Stimulated activated CD4-positive, alpha-beta T cell treated with anti-CD3 and anti-CD28 coated beads, Interleukin-15, amount 100 ng/mL, for 1 hour (primary cell): ENCODE measurements at places on chromosomes 2 and 18.

GRCh38 chr18:10923141-10923540, 226.2 kb downstream of the PIEZO2 start:
- no peak for DNase-seq

- DNase-seq = no peak
Observed at GRCh38 chr2:7241041-7241745, 324.0 kb downstream of the RNF144A start.

GRCh38 chr18:57527556-57528229, 58.8 kb downstream of the FECH start:
- no peak for DNase-seq

- DNase-seq = no peak
Observed at GRCh38 chr18:26286008-26286407, 59.8 kb downstream of the TAF4B start.

GRCh38 chr2:80105015-80105640, 199.4 kb downstream of the LRRTM1 start:
- DNase-seq = no peak

DNA sequence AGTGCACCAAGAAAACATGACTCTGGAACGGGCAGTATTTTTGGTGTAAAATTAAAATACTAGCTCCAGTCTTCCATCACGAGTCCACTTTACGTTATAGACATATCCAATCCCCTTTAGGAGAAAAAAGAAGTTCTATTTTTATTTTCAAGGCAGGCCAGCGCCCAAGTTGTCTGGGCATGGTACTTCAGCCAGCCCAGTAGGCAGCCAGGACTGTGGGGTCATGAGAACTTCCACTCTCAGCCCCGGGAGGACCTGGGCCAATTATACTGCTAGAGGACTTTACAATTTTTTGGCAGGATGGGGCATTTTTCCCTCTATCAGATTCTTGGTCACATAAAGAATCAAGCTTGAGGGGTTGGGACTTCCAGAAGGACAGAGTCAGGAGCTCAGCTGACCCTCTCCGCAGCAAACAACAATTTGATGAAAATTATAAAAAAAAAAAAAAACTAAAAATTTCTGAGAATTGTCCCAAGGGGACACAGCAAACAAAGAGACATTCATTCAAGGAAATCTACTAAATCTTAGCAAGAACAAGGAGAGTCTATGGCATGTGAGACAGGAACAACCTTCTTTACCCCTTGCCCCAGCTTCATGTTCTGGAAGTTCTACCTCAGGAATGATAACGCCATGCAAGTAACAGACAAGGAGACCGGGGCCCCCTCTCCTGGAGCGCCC, 37.3 kb upstream of the B3GNT2 start:
- no peak for DNase-seq

DNA sequence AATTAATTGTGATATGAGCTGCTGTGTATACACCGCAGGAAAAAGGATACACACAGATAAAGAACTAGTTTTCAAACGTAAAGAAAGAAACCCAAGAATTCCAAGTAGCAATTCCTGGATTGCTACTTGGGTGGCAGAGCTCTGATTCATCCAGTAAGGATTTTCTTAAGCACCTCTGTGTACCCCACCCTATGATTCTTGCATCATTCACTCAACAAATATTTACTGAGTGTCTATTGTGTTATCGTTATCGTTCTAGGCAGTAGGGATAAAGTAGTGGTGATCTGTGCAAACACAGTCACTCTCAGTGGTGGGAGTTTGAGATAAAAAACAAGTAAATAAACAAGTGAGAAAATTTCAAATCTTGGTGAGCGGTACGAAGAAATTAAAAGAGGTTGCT, 4.9 kb upstream of the TMEM200C start:
- DNase-seq = no peak

DNA sequence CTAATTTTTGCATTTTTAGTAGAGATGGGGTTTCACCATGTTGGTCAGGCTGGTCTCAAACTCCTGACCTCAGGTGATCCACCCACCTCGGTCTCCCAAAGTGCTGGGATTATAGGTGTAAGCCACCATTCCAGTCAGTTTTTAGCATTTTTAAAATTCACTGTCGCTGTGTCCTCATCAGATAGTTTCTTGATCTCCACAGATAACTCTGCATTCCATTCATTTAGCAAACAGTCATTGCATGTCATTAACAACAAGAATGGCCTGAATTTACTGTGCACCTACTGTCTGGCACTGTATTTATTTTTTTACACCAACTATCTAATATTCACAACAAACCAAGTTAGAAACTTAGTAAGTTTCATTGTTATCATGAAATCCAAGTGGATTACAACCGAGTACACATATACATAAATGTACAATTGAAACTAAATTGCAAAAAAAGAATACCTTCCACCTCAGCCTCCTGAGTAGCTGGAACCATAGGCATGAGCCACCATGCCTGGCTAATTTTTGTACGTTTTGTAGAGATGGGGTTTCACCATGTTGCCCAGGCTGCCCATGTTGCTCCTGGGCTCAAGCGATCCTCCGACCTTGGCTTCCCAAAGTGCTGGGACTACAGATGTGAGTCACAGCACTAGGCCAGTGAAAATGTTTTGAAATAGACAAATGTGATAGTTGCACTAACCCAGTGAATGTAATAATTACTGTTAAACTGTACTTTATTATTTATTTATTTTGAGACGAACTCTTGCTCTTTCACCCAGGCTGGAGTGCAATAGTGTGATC, 4.3 kb downstream of the MCEE start:
- no peak for DNase-seq

- no peak for DNase-seq
Observed at GRCh38 chr2:233358947-233359346, 4.7 kb downstream of the DGKD start.

GRCh38 chr2:37250869-37251740, 19.6 kb downstream of the NDUFAF7 start:
- DNase-seq = no peak

DNA sequence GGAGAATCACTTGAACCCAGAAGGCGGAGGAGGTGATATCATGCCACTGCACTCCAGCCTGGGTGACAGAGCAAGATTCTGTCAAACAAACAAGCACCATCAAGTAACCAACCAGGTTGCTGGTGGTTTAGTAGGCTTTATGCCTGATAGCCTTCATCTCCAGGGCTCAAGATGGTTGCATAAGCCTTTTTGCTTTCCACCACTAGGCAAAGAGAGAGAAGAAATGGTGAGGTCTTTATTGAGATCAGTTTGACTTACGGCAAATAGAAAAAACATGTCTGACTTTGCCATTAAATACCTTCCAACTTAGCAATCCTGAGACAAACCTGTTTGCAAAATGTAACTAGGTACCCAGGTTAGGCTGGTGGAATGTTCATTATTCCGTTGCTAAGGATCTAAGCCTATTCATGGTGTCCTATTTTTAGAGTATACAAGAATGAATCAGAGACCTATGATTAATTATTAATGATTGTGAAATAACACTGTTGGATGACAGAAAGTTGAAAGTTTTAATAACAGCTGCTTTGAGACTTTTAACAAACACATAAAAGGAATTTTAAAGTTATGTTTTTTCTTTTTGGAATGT, 53.5 kb upstream of the SLC38A11 start:
- DNase-seq = no peak

GRCh38 chr18:77133835-77134496, 1.4 kb upstream of the MBP start:
- no peak for DNase-seq

GRCh38 chr2:235518322-235519090, 24.7 kb downstream of the AGAP1 start:
- no peak for DNase-seq

DNA sequence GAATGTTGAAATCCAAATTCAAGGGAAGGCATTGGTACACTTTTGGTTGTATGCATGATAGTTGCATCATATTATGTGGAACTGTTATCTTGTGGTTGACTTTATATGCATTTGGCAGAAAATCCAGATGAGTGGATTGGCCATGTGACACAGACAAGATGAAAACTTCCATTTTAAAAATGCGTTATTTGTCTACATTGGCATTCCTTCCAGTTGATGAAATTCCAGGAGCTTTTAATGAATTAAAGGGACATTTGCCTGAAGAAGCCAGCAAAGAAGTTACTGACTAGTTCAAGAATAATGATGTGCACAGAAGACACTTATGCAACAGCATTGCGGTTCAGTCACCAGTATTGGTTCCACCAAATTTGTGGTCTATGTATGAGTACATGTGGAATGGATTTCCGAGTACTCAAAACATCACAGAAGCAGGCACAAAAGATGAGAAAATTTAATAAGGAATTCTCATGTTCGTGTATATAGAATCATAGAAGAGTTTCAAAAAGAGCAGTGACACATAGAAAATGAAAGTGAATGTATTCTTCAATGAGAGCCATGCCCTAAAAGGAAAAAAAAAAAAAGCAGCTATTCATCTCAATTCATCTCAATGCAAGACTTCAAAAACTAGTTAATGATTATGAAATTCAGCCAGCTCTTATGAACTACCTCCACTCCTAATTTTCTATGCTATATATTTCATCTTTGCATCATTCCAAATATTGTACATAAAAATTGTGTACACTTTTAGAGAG, 232.1 kb downstream of the RBM43 start:
- no peak for DNase-seq

- no peak for DNase-seq
Observed at GRCh38 chr2:189587780-189588179, 7.2 kb upstream of the SLC40A1 start.

DNA sequence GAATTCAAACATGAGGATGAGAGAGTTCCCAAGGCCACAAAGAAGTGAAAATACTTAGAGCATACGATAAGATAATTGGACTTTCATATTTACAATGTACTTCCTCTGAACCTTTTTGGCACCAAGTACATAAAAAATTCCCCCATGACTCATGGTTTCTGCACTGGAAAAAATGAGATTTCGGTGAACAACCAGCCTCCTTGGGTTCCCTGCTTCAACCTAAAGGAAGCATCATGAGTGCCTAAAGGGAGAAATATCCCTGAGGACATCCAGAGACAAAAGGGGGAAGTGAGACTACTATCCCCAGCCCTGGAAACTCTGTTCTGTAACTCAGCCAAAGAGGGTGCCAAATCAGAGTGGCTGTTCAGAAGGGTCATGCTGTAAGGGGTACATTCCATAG, 562.7 kb upstream of the SLC39A10 start:
- DNase-seq = no peak

DNA sequence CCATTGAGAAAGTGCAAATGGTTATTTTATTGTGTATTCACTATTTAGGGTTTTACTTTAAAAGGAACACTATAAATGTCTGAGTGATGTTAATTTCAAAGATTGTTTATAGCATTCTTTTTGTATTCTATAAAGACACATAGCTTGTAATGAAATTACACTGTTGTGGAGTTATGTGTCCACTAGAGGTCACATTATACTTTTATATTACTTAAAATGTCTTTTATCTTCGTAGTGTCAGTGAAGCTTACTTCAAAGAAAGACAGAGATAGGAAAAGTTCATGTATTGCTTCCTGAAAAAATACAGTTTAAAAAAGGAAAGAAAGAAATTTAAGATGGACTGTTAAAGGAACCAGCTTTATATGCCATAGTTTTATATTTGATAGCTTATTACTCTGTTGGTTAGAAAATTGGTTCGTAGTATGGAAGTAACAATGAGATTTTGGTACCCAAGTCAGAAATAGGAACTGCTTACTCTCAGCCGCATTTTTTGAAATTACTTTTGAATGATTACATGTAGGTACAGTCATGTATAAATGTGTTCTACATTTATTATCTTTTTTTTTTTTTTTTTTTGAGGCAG, 20.5 kb downstream of the APLF start:
- no peak for DNase-seq

- no peak for DNase-seq
Observed at GRCh38 chr2:29400930-29401653, 285.9 kb downstream of the CLIP4 start.

DNA sequence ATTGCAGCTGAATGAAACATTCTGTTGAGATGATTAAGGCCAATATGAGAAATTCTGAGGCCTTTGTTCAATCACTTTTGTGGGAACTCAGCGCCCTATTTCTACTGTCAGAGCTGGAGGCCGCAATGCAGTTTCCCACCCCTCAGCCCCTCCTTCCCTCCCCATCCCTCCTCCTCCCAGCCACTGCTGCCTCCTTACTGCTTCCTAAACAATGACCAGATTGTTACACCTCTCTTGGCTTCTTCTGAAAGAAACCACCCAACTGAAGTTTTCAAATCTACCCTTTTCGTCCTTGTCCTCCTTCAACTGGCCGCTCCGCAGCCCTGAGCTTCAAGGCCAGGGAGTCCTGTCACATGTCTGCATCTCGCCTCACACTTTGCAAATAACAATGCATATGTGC, 36.7 kb upstream of the MAPK4 start:
- DNase-seq = no peak

DNA sequence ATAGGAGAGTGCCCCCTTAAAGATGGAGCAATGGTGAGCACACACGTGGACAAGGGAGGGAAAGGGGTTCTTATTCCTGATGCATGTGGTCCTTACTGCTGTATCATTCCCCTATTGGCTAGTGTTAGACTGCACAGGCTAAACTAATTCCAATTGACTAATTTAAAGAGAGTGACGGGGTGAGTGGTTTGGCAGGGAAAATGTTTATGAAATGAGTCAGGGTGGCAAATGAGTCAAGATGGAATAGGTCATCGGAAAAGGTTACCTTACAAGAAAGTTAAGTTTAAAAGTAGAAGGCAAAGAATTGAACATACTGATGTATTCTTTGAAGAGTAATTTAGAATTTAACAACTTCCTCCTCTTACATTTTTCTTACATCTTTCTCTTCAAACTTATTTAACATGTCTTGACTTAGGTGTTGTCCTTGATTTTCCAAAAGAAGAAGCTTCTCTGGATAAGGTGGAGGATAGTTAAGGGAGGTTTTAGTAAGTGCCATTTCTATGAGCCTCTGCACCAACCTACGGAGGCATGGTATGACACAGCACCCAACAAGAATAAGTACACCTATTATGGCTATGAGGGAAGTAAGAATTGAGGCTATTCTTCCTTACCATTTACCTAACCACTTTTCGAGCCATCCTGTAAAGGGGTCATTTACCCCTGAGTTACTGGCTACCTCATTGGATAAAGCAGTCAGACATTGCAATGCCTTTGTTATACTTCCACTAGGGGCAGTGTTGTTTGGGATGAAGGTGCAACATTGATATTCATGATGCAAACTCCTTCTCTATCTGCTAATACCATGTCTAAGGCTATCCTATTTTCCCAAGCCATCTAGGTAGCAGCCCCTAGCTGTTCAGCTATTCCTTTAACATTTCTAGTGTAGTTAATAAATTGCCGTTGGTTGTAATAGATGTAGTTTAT, 1345.8 kb upstream of the LRRTM1 start:
- no peak for DNase-seq
